Activated CD4-positive, alpha-beta T cell treated with anti-CD3 and anti-CD28 coated beads, Interleukin-2, Interleukin-4, amounts not matched to agents 100 ng/mL and 50 ng/mL, durations not matched to agents 16 hours and 8 hours (primary cell): ENCODE measurements at places on chromosomes 1 and 21.
A peak's percentile ranks its signal among the peaks of the same experiment; 100 is the strongest.

DNA sequence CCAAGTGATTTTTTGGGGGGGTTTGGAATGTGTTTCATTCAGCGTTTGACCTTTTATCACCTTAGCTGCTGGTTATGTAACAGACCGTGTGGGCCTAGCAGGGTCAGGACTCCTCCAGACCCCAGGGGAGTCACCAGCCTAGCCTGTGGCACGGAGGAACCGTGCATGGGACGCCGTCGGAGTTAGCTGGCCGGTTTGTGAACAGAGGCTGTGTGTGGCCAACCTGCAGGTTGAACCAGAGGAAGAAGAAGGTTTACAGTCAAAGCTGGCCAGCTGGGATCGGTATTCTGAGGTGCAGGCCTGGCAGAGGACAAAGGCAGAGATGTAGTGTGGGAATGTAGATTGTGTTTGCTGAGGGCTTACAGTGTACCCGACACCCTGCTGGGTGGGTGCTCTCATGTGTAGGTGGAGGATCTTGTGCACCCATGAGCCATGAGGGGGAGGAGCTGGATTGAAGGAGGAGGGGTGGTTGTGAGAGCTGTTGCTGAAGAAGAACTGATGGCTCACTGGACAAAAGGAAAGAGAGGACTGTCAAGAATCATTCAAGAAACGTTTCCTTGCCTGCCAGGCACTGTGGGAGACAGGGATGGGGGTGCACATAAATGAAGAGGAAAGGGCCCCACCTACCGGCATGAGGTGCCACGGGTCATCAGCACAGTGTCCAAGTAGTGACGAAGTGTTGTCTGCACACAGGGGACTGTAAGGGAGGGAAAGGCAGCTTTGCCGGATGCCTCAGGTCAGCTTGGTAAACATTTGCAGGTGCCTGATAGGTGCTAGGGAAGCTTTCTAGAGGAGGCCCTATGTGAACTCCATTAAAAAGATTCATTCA lies 40.0 kb upstream of the PWP2 start:
- DNase-seq = no peak

GRCh38 chr1:55041613-55042012 lies 2.3 kb downstream of the PCSK9 start:
- no peak for DNase-seq

- DNase-seq = no peak
Observed at GRCh38 chr1:155940993-155941844, at the start of gene RXFP4. RXFP4 (plus strand) TSS chr1:155941638; CDS start chr1:155941710, 72 bp downstream.

GRCh38 chr1:54516249-54516920 lies 31.6 kb upstream of the ACOT11 start:
- DNase-seq = no peak

DNA sequence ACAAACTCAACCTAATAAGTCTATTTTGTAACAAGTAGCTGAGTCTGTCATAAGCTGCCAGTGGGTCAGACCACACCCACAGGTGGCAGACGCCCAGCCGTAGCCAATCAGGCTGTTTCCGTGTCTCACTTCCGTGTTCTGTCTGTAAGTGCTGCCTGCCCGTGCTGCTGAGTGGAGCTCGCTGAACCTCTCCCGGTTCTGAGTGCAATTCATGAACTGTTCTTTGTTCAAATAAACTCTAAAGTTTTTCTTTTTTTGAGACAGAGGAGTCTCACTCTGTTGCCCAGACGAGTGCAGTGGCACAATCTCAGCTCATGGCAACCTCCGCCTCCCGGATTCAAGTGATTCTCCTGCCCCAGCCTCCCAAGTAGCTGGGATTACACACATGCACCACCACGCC lies 25.1 kb downstream of the POFUT2 start:
- no peak for DNase-seq

GRCh38 chr1:19639999-19640362 lies 4.1 kb upstream of the NBL1 start:
- DNase-seq = no peak

- peak; percentile 66 for DNase-seq
Observed at GRCh38 chr1:228734881-228735801, at the start of gene RHOU. RHOU (plus strand) TSS chr1:228735479; CDS start chr1:228735743, 264 bp downstream.

DNA sequence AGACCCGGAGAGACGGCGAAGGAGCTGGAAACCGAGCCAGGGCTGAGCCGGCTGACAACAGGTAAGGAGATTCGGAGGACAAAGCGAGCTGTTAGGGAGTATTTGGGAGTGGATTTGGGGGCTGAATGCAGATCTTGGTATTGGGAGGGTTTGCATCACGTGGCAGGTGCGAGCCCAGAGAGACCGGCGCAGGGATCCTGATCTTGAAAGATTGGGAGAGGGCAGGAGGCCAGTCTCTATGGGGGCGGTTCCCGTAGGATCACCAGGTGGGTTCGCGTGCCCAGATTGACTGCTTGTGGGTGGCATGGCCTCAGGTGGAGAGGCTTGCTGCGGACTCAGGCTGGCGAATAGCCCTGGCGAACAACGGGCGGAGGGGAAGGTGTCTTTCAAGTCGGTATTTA lies 204 bp downstream of the CIART start:
- DNase-seq = no peak

DNA sequence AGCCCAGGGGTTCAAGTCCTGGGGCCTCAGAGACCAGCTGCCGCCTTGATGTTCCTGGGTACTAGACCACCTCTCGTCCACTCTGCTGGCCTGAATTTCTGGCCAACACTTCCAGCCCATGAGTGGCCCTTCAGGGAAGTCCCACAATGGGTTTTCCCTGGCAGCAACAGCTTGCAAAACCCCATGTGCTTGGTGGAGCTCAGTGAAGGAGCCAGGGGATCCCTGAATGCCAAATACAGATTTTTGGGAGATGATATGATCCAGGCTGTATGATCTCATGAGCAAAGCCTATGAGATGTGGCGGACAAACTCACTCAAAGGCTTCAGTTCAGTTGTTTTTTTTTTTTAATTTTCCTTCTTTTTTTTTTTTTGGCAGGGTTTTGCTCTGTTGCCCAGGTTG lies 9.6 kb upstream of the RASSF5 start:
- DNase-seq = no peak

- no peak for DNase-seq
Observed at GRCh38 chr21:34519694-34520093, 7.7 kb upstream of the KCNE1 start.

DNA sequence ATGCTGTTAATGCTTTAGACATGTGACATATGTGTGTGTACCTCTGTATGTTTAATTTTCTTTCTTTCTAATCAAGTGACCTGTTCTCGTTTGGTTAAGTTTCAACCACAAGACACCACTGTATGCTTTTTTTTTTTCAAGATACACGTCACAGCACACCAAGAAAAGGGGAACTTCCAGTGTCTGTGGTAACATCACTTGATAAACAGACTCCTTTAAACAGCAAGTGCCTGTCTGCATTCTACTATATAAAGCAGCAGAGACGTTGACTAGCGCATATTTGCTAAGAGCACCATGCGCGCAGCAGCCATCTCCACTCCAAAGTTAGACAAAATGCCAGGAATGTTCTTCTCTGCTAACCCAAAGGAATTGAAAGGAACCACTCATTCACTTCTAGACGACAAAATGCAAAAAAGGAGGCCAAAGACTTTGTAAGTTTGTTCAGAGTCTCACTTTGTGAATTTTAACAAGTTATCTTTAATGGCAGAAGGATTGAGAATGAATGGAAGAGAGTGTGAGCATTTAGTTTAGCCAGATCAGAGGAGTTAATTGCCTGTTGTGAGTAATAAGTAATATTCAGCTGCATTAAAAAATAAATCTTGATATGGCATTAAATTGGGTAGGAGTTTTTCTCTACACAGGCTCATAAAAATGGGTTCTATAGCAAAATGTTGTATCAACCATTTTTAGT lies at the start of gene RGS1:
Gene RGS1, plus strand, starts transcription at position 275 of the 691 bp plus-strand sequence. Its CDS starts 20 bp downstream, at position 295.
- DNase-seq = peak; percentile 88

DNA sequence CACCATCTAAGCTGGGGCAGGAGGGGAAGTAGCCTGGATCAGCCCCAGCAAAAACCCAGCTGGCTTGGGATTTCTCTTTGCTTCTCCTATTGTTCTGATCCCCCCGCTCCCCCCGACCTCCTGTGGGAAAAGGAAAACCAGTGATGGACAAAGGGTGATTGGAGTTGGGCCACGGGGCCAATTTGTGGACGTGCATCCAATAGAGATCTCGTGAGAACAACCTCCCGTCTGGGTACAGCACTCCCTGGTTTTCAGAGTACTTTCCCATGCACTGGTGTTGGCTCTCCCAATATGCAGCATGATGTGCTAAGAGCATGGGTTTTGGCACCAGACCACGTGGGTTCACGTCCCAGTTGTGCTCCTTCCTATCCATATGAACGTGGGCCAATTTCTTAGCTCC lies 9.0 kb downstream of the BLACAT1 start:
- no peak for DNase-seq

DNA sequence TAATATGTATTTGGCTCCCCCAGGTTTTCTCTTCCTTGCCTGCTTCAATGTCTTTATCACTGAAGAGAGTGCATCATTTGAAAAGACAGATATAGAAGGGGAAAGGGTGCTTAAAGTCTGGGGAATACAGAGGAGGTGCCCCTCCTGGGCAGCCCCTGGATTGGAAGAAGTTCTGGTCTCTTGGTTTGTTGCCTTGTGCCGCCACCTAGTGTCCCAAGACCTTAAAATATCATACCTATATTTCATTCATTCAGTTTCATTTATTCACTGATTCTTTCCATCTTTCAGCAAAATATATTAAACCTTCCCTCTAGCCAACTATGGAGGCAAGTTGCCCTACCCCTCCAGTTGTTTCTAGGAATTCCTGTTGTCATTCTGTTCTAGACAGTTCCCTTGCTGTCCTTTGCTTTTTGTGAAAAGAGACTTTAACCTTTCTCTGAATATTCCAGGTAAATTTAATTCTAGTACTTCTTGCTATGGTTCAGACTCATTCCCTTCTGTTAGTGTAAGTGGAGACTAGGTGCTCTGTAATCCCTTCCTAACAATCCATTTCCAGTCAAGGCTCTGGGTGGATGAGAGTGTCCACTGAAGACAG lies 56.1 kb downstream of the MEF2D start:
- DNase-seq = no peak

DNA sequence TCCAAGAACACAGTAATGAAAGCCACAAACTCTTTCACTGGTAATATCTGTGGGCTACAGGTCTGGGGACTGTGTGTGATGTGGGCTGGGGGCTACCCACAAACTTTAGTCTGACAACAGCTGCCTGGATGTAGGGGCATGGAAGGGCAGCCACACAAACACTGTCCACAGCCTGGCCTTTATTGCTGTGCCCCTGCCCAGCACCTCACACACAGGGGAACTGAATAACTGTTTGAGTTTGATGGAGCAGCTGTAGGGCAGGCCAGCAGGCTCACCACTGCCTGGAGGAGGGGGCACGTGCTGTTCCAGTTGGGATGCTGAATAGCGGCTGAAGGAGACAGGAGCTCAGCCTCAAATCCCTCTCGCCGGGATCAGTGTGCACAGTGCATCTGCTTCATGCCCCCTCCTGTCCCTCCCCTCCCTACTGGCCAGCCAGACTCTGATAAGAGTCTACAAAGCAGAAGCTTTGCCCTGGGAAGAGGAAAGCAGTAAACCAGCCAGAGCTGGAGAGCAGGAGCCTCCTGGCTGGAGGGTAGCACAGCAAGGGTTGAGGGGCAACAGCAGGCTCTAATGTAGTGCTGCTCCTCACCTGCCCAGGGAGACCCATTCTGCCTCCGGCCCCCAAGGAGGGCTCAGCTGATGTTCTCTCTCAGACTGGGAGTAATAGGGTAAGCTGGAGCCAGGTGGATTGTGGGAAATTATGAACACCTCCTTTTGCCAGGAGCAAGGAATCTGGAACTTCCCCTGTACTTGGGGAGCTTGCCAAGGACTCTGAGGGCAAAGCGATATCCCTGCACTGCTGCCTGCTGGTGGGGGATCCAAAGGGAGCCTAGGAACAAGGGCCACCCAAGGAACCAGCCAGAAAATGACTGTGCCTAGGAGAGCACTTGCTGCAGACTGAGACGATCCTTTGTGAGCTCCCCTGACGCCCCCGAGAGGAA lies 70.2 kb upstream of the GOLT1A start:
- no peak for DNase-seq

DNA sequence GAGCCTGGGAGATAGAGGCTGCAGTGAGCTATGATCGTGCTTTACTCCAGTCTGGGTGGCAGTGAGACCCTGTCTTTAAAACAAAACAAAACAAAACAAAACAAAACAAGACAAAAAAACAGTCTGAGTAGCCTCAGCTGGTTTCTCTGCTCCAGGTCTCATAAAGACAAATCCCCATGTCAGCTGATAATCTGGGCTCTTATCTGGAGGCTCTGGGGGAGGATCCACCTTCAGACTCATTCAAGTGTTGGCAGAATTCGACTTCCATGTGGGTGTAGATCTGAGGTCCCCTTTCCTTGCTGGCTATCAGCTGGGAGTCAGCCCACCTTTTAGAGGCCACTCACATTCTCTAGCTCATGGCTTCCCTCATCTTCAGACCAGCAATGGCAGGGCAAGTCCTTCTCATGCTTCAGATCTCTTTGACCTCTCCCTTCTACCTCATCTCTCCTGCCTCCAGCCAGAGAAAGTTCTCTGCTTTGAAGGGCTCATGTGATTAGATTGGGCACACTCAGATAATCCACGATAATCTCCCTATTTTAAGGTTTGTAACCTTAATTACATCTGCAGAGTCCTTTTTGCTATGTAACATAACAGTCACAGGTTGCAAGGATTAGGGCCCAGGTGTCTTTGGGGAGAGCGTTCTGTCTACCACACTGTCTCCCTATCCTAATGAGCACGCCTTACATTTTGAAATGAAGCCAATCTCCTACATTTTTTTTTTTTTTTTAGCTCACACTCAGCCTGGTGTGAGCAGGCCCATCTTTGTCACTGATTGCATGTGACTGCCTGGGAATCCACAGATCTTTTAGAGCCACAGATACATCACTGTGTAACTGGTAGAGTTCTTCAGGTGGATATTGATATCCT lies 7.5 kb upstream of the PYCR2 start:
- no peak for DNase-seq

DNA sequence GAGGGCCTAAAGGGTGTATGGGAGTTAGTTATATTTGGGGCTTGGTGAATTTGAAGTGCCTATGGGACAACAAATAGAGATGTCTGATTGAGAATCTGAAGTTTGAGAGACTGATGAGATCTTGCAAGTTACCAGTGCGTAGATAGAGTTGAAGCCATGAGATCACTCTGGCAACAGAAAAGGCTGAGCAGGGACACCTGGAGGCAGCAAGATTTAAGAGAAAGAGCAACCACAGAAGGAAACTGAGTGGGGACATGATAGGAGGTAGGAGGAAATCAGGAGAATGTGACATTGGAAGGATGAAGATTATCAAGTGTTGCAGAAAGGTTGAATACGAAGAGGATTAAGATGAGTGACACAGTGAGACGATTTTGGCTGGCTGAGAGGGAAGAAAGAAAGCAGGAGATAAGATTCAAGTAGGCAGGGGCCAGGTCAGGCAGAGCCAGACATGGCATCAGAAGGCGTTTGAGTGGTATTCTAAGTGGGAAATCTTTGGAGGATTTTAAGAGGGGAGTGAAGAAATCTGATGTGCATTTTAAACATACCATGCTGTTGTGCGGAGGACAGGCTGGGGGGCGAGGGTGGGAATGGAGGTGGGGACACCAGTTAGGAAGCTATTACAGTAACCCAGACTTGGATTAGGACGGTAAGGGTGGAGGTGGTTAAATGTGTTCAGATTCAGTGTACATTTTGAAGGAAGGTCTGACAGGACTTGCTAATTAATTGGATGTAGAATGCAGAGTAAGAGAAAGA lies 3.0 kb upstream of the MPL start:
- DNase-seq = no peak
